ENCODE measurements at places on chromosomes 3 and 15.

GRCh38 chr3:11832981-11833905 lies 13.4 kb downstream of the TAMM41 start:
- no peak for DNase-seq

DNA sequence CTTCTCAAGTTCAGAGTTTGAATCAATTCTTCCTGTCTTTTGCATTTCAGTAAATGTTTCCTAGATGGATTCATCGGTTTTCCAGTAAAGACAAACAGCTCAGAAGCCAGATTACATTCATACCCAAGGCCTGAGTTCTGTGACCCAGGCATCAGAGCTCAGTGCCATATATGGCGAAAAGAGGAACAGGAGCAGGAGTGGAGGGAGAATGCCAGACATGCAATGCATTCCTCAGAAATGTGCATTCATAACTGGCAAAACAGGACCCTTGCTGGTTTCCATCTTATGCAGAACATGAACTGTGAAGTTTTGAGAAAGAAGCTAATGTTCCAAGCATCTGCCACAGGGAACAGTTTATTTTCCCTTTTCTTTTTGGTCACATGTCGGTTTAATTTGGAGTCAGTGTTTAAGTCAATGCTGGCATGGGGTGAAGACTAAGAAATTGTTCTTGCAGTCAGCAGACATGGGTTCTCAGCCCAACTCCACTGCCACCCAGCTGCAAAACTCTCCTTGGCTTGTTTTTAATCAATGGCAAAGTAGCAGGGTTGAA lies 116.5 kb downstream of the LPP start:
- no peak for DNase-seq

GRCh38 chr15:90044916-90045371 lies 43.8 kb downstream of the ZNF710 start:
- DNase-seq, result no peak

DNA sequence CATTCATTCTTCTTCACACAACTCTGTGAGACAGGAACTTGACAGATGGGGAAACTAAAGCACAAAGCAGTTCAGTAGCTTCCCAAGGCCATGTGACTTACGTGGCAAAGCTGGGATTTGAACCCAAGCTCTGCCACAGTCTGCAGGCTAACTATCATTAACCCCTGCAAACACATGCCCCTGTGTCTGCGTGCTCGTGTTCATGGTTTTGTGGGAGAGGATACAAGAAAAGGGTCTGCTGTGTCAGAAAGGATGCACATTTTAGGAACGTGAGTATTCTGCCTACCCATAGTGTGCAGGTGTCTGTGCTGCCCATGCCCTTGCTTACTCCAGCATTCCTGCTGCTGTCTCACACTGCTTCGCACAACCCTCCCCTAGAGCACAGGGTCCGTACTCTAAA lies 137.0 kb downstream of the CHDH start:
- DNase-seq, result no peak

DNA sequence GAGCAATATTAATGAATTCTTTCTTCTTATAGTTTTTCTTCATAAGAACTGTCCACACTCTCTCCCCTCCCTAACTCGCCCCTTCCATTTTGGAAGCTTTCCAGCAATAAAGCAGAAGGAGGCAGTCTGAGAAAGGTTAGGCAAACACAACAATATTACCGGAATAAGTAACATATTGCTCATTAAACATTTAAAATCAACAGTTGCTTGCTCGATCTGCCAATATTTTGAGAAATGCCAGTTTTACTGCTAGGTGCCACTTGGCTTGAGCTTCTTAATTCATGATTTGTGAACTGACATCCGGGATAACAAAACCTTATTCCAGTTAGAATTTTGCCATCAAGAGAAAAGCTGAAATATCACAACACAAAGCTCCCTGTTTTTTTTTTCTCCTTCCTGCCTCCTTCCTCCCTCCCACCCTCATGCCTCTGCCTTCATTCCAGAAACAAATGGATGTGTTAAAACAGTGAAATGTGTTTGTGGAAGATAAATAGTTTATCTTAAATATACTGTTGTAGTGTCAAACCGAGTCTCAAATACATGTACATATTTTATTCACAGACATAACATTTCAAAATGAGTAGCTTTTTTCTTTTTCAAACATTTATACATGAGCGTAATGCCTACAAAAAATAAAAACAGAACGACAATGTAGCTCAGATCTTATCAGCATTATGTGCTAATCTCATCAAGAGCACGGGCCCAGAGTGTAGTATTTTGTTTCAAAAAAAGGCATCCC lies 253.7 kb downstream of the GAP43 start:
- no peak for DNase-seq

- no peak for DNase-seq
Measured at GRCh38 chr15:50135031-50135551, 16.1 kb upstream of the ATP8B4 start.

- no peak for DNase-seq
Measured at GRCh38 chr15:47516972-47517371, 200.3 kb upstream of the SEMA6D start.

GRCh38 chr15:87408902-87409301 lies 847.6 kb downstream of the NTRK3 start:
- DNase-seq, result no peak

DNA sequence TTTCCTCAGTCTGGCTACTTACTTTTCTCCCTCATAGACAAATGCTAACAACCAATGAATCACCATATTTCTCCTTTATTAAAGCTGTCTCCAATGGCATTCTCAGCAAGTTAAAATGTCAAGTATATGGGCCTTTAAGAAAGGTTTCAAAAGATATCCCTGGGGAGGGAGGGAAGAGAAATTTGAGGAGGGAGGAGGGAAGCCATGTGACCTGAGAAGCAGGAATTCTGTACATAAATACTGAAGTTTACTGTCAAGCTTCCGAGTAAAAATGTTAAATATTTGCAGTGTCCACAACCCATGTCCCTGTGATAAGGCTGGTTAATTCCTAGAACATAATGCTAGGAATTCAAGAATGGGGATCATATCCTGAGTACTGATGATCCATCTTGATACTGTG lies 175.9 kb downstream of the CNTN4 start:
- DNase-seq, result no peak

- DNase-seq, result no peak
Measured at GRCh38 chr3:12507591-12508281, 23.5 kb downstream of the TSEN2 start.

DNA sequence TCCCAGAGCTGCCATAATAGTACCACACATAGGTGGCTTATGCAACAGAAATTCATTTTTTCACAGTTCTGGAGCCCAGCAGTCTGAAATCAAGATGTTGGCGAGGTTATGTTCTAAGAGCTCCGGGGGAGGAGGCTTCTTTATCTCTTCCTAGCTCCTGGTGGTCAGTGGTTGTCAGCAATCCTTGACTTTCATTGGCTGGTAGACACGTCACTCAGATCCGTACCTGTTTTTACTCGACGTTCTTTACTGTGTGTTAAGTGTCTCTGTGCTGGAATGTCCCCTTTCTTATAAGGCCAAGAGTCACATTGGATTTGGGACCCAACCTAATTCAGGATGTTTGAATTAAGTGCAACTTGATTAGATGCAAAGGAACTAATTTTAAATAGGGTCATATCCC lies 218.5 kb upstream of the CNTN3 start:
- no peak for DNase-seq

DNA sequence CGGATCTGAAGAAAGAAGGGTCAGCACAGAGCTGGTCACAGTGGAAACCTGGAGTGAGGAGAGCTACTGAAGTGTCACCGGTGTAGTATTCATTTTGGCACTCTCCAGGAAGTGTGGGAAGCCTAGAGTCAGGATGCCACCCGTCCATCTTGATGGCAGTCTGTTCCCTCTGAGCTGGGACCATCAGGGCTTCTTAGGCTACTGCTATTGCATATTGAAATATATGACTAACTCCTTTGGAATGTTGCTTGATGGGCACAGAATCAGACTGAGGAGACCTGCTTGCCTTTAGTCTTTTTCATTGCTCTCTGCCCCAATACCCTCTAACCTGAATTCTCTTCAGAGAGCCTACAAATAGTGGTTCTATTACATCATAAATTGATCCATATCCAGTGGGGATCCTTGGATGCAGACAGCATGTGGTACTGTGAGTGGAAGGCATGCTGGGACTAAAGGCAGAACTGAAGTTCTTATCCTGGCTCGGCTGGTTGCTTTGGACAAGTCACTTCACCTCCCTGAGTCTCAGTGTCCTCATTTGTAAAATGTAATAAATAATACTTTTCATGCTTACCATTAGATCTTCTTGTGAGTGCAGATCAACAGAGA lies 143.5 kb downstream of the PDE8A start:
- DNase-seq, result no peak

DNA sequence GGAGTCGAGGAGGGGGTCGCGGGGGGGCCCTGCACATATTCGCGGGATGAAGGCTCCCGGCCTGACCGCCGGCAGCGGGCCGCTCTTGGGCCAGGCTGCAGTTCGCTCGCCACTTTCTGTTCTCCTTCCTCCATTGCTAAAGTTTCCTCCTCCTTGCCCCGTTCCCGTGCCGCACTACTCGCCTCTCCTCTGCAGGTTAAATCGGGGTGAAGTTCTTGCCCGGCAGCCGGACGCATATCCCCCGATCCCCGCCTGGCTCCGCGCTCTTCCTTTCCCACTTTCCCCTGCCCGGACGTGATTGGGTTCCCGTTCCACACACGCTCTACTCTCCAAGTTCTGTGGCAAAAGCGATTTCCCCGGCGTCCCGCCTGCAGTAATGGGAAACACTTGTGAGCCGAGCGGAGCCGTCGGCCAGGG lies 556 bp downstream of the CRYBG3 start:
- DNase-seq, result no peak

- no peak for DNase-seq
Measured at GRCh38 chr3:112611752-112612515, 29.0 kb downstream of the CCDC80 start.

DNA sequence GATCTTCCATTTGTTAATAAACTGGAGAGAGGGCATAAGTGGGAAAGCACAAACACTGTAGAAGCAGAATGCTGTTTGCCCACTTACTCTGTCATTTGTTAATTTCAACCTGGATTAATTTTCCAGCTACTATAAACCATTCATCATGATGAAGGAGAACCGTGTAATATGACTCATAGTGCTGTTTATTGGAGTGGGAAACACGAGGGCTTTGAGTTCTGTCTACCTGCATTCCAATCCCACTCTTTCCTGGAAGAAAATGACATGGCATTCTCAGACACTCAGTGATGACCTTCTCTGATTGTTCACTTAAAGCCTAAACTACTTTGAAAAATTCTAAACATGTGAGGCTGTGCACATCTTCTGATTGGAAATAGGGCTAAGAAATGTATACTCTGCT lies 826.7 kb downstream of the AGBL1 start:
- DNase-seq, result no peak

DNA sequence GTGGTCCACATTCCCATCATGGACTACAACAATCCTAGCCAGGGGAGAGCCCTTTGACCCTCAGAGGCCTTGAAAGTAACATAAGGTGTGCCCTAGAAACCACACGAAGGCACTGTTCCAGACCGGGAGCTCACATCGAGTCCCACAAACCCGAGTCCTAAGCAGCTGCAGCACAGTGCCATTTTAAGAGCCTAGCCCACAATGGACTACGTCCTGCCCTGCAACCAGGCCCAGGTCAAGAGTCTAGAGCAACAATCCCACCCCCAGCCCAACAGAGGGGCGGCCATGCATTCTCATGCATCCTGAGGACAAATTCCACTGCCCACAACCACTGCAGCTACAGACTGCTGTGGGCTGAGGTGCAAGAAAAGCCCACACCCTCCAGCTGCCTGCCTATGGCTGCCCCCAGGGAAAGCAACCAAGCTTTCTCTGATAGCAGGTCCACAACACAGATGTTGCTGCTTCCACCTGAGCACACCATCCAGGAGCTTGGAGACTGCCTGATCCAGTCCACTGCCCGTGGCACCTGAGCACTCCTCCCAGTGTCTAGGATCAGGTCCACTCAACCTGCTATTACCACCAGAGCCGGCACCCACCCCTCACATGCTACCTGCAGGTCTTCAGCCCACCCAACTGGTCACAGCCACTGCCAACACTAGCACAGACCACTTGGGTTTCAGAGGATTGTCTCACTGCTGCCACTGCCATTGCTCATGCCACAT lies 56.8 kb downstream of the IGSF11 start:
- DNase-seq, result no peak

DNA sequence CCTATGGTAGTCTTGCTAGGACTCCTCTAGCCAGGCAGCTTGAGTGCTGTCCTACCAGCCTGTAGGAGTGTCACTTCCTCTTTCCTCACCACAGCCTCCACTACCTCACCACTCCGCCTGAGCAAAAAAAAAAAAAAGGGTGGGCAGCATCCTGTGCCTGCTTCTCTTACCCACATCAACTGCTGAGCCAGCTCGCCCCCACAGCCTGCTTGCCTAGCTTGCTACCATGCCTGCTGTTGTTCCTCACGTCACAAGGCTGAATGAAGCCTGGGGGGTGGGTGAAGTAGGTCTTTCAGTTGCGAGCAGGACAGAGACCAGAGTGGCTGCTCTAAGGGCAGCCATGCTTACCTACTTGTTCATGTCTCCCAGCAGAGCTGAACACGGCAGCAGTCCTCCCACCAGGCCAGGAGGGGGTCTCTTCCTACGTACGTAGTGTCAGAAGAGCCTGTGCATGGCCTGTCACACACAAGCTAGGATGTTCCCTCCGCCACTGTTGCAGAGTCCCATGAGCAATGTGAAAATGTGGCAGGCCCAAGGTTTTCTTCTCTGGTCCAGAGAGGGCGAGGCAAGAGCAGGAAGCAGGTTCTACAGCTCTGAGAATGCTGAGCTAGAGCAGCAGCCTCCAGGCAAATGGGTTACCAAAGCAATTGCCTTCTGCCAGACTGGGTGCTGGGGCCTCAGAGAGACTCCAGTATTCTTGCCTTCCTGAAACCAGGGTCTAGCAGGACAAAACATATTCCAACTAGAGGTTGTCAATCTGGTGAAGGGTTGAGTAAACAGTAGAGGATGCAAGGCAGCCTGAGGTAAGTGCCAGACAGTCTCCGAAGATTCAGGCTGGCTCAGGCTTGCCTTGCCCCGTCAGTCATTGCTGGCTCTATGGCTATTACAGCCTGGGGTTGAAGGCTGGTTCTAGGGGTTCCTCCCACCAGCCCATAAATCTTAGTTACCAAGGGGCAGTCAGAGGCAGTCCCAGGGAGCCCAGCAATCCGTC lies 8.1 kb downstream of the PPM1M start:
- DNase-seq, result no peak

DNA sequence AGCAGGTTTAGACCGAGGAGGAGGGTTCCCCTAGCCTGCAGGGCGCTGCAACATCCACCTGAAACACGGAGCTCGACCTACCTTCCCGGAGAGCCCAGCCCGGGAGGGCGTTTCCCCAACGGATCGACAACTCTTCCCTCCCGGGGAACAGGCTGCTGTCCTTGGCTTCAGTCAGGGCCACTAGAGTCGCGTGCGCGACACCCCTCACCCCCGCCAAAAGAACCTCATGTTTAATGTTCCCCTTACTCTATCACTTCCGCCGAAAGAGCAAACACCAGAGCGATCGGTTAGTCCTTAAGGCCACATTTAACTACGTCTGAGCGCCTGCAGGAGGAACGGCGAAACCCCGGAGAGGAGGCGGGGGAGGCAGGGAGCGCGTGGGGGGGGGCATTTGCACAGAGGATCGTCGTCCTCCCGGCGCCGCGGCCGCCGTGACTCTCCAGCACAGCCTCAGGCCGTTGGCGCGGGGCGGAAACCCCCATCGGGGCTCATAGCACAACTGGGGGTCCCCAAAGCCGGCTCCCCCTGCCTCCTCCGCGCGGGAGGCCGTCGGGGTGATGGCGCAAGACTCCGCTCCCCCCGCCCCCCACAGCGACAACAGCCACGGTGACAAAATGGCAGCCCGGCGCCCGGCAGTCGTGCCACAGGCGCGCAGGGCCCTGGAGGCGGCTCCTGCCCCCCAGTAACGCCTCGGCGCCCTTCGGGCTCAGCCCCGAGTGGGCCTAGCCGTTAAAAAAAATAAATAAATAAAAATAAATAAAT lies 3.2 kb downstream of the ANP32A start:
- DNase-seq, result peak; percentile 90

GRCh38 chr3:77081240-77081661 lies 41.4 kb downstream of the ROBO2 start:
- peak; percentile 15 for DNase-seq

All from erythroblast (primary cell).